ENCODE measurements at places on chromosomes 11 and 22.

GRCh38 chr11:65084598-65085375, 765 bp downstream of the ZFPL1 start:
- no peak for DNase-seq

GRCh38 chr11:79925570-79925969, 484.7 kb upstream of the TENM4 start:
- DNase-seq: no peak

DNA sequence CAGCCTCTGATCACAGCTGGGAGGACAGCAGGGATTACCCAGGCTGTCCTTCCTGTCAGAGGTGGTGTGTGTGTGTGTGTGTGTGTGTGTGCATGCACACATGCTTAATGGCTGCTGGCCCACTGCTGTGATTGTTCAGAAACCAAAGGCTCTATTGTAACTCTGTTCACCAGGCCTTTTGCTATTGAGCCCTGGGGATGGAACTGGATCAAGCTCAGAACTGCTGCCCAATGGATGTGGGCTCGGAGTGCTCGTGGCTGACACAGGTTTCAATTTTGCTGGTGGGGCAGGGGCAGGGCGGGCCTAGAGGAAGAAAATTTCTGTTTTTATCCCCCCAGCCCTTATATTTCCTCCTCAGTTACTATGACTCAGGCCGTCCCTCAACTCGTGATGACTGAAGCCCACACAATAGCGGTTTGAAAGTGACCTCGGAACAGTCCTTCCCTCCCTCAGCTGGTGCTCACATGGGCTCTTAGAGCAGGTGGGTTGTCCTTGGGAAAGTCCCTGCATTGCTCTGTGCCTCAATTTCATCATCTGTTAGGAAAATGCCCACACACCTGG, 359.3 kb downstream of the TENM4 start:
- DNase-seq: no peak

DNA sequence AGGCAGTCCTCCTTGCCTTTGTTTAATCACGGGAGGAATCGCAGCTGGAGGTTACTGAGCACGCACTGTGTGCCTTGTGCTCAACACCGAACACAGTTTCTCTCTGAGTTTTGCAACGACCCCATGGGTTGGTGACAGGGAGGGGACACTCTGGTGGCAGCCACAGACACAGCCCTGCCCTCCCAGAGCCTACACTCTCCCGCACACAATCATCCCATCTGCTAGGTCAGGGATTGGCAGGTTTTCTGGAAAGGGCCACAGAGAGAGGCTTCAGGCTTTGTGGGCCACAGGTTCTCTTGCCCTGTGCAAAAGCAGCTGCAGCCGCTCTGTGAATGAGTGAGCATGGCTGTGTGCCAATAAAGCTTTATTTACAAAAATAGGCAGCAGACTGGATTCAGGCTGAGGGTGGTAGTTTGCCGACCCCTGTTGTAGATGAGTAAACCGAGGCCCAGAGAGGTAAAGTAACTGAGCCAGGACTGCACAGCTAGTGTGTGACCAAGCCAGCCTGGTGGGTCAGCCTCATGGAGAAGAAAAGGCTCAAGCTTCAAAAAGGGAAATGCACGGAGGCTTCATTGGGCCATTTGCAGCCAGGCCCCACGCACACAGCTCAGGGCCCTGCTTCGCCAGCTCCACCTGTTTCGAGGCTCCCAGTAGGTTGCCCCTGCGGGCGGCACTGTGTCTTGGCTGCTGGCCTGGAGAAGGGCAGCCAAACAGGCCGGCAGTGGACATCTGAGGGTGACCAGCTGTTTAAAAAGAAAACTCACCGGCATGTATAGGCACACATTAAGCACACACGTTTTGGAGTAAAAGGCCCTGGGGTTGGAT, 16.3 kb downstream of the LTO1 start:
- peak; percentile 34 for DNase-seq

- DNase-seq: no peak
Observed at GRCh38 chr22:17576470-17576869, 13.2 kb downstream of the SLC25A18 start.

GRCh38 chr11:104852811-104853210, 45.4 kb downstream of the CASP12 start:
- no peak for DNase-seq

DNA sequence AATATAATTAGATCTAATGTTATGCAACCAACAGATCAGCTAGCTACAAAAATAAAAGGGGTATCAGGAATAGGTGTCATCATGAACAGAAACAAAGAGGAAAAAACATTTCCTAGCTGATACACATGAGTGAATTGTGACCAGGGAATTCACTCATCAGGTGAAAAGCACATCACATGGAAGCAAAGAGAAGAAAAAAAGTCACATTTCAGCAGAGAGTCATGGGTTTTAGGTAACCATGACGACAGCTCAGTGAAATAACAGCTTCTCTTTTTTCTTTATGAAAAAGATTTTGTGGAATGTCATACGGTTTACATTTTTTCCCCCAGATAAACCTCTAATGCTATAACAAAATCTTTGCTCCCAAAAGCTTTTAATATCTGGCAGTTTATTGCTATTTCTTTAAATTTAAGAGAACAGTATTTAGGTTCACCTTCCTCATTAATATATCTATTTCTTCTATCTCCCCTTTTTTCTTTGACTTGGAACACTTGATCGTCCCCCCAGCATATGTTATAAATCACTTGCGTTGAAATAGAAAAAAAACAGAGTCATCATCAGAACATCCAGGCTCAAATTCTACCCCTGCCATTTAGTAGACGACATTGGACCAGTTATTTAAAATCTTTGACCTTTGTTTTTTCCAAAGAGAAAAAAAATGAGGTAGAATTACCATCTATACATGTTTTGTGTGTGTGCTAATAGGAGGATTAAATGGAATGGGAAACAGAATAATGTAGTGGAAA, 5.3 kb downstream of the TYR start:
- no peak for DNase-seq

- no peak for DNase-seq
Observed at GRCh38 chr11:128800871-128801417, 66.2 kb downstream of the KCNJ1 start.

Measured in tibial artery (tissue), 4 donors.